Suprapubic skin (tissue), 4 donors: ENCODE measurements at places on chromosomes 12 and 14.

DNA sequence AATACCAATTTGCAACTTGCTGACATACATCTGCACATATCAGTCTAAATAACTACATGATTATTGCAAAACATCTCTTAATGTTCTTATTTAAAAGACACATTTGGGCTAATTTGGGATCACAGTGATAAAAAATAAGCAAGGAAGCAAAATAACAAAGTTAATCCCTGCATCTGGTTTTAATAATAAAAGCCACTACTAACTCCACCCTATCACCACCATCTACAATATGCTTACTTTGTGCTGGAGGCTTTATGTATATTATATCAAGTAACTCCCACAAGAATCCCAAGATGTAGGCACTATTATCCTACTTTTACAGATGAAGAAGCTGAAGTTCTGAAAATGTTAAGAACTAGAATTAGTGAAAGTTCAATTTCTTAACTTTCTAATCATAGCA lies 45.7 kb downstream of the TAOK3 start:
- DNase-seq, result no peak

GRCh38 chr12:106417926-106418910 lies 60.7 kb downstream of the POLR3B start:
- DNase-seq, result no peak

GRCh38 chr12:16323010-16323409 lies 24.4 kb upstream of the MGST1 start:
- DNase-seq, result no peak

GRCh38 chr12:40110586-40110985 lies 4.7 kb upstream of the SLC2A13 start:
- no peak for DNase-seq

DNA sequence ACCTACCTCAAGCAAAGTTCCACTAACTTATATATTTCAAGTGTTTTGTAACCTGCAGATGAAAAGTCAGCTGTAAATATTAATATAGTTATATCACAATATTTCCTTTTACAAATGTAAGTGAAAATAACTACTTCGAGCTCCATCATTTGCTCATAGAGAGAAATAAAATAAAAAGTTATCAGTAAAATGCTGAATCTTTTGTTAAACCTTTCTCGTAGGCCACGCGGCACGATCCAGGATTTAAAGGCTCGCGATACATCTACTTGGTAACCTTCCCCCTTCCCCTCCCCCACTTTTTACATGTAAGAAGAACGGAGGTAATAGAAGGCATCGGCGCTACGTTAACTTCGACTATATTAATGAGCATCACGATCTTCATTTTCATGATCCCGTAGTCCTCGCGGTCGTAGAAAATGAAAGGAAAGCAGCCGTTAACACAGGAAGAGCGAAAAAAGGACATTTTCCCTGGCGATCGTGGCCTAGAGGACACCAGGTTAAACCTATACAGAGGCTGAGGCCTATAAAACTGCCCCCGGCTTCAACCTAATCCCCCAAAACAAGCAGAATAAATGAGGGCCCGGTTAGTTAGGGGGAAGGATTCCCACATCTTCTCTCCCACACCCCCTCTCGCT lies 508 bp downstream of the HNRNPC start:
- DNase-seq, result no peak

- no peak for DNase-seq
Measured at GRCh38 chr14:105120056-105120455, 48.5 kb downstream of the JAG2 start.

GRCh38 chr14:71907793-71908515 lies 24.3 kb upstream of the RGS6 start:
- no peak for DNase-seq

- no peak for DNase-seq
Measured at GRCh38 chr12:92759634-92760268, 57.0 kb downstream of the PLEKHG7 start.

GRCh38 chr12:70686907-70687306 lies 49.7 kb upstream of the PTPRB start:
- DNase-seq, result no peak

DNA sequence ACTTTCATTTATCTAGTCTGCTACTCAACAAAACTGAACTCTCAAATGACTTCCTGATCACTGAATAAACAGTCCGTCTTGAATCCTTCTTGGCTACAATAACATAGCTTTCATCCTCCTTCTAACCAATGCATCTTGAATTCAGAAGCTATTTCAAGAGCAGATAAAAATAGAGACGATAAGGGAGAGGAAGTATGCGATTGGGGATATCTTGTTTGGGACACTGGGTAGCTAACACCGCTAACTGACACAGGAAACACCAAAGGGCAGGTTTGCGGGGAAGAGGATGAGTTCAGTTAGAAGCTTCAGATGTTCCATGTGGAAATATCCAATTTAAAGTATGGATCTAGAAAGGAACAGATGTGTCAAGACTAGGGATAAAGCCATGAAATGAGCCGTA lies 102.5 kb downstream of the SLC41A2 start:
- no peak for DNase-seq

- no peak for DNase-seq
Measured at GRCh38 chr14:95597784-95598211, 62.9 kb downstream of the GLRX5 start.

DNA sequence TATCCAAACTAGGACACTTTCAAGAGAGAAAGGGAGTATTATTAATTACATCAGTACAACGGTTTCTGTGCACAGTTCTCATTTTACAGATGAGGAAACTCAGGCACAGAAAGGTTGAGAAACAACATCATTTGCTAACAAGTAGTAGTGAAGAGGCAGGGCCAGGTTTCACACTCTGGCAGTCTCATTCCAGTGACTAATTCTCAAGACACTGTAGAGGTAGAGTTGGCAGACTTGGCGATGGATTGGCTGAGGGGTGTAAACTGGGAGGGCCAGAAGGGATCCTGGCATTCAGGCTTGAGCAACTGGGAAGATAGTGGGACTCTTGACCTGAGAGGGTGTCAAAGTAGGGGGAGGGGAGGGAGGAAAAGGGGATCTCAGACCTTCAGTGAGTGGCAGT lies 73.8 kb upstream of the BDKRB2 start:
- DNase-seq, result no peak

GRCh38 chr14:22007784-22008412 lies 334.3 kb upstream of the OR4E1 start:
- DNase-seq, result no peak

DNA sequence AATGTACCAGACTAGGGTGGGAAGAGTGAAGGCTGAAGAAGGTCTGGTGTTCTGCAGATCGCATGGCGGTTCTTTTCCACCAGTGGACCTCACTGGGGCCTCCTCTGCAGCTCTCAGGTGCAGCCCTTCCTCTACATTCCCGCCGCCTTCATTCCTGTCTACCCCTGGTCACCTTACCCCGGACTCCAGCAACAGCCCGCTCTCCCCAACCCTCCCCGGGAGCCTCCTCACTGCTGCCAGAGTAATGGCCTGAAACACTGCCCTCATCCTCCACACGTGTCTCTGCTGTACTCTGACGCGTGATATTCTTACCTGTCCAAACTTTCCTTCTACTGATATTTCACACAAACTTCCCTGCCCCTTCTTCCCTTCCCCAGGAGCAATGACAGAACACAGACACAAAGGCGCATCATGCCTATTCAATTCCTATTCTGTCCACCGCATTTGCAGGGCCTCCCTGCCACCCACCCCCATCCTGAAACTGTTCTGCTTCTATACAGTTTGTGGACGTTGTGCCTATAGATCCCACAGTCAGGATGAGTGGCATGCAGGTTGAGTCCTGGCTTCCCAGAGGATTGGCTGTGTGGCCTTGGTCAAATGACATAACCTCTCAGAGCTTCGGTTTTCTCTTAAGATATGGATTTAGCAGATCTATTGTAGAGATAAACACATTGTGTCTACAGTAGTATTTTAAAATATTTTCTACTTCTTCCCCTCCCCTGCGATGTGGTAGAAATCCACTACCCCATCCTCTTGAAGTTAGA lies 1.7 kb upstream of the NUAK1 start:
- DNase-seq, result no peak

DNA sequence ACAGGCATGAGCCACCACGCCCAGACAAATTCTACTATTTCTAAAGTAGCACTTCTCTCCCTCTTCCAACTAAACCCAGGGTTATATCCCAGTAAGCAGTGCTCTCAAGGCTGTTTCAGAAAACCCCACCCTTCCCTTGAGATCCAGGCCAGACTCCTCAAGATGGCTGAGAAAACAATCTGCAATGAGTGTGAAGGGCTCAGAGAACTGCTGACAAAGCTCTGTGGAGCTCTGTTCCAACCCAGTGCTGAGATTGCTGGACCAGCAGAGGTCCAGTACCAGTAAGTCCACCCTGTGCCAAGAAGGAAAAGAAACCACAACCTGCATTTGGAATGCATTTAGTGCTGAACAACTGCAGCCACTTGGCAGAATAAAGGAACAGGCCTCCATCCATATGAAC lies 3.7 kb upstream of the IFFO1 start:
- DNase-seq, result no peak

DNA sequence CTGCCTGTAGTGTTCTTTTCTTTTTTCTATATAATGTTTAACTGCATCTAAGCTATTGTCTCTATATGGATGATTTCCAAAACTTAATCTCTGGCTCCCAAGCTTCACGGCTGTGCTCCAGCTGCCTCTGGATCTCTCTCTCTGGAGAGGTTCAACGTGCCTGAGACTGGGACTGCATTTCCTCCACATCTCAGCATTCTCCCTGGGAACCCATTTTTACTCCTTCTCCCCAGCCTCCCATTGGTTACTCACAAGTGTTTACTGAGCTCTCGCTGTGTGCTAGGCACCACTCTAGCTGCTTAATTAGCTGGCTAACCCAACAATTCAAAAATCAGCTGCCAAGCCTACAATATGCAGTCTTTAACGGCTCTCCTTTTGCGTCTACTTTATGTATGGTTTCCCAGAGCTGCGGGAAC lies 34.7 kb downstream of the FBXL14 start:
- DNase-seq, result peak; percentile 16

DNA sequence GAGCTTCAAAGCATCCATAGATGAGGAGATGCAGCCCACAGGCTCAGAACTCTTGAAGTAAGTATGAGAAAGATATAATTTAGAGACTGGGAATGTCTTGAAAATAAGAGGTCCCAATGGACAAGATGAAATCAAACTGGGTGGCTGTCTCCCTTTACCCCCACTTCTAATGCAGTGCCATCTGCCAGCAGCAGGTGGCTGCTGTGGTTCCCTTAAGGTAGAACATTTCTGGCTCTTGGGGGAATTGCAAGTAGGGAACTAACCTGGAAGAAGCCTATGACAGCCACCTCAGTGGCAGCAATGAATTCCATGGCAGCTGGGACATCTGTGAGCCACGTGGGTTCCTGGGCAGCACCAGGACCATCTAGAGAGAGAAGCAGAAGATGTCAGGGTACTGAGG lies 648 bp downstream of the ERP27 start:
- DNase-seq, result no peak

- DNase-seq, result no peak
Measured at GRCh38 chr14:90062822-90063539, 1.2 kb downstream of the KCNK13 start.

GRCh38 chr12:113274848-113275247 lies 53.6 kb downstream of the TPCN1 start:
- DNase-seq, result no peak

GRCh38 chr12:80861641-80862378 lies 75.9 kb downstream of the LIN7A start:
- no peak for DNase-seq

GRCh38 chr14:32754209-32754608 lies 184.5 kb upstream of the NPAS3 start:
- DNase-seq, result no peak

DNA sequence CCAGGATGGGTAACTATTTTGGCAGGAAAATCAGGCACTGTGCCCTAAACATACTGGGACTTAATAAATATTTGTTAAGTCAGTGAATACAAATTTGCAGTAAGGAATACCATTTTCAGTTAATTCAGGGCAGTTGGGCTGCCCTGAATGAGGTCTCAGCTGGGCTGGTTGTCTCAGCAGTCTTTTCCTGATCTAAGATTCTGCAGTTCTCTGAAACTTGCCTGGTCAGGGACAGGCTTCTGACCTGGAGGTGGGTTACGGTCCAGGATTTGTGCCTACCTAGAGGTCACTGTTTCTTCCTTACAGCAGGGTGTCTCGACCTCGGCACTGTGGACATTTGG lies 160.6 kb downstream of the KTN1 start:
- DNase-seq, result no peak

- DNase-seq, result no peak
Measured at GRCh38 chr12:67069451-67070306, 199.5 kb upstream of the CAND1 start.

DNA sequence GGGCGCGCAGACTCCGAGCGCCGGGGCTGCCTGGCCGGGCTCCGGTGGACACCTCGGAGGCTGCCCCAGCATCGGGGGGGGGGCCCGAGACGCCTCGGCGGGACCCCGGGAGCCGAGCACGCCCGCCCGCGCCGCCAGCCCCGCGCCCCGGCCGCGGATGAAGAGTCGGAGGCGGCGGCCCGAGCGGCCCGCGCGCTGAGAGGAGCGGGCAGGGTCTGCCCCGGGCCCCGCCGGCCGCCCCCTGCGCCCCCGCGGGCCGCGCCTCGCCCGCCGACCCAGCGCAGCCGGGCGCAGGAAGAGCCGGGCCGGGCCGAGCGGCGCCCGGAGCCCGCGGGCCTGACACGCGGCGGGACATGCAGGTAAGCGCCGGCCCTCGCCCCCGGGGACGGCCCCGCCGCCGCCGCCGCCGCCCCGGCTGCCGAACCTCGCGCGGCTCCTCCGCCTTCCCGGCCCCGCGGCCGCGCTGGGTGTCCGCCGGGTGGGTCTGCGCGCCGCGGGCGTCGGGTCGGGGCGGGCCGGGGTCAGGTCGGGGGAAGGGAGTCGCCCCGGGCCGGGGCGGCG lies 63.7 kb downstream of the FBXL14 start:
- no peak for DNase-seq

DNA sequence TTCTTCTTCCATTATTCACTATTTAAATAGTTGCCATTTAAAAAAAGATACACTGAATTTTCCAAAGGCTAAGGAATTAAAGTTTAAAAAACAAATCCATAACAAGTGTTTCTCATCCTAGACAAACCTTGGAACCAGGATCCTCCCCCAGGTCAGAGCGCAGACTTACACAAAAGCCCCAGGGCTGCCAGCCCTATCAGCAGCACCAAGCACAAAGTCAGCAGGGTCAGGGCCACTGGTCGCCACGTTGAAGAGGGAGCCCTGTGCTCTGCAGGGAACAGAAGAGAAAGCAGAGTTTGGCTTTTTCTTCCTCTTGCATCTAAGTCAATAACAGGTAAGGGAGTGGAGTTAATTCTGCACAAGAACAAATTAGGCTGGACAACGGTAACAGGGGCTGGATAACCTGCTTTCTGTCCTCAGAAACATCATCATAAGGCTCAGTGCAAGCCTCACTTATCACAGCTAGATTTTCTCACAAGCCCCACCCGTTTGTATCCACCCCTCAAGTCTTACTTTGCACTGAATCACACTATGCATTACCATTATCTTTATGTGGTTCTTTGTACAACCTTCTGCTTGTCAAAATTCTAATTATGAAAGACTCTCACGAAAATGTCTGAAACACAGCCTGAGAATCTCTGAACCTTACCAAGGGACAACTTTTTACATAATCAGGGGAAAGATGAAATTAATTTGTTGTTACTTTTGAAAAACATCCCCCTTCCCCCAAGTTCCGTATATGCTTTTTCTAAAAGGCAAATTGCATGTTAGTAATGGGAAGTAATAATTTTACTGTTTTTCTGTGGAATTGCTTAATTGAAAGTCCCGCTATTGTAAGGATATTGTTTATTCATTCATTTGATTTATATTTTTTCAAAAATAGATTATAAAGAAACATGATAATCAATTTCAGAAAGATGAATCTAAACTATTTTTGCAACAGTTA lies 9.6 kb downstream of the CLEC1A start:
- DNase-seq, result no peak

- no peak for DNase-seq
Measured at GRCh38 chr12:87160848-87161601, 868.2 kb downstream of the C12orf50 start.
